COLO829 (cell line): ENCODE measurements at places on chromosomes 1 and 21.

DNA sequence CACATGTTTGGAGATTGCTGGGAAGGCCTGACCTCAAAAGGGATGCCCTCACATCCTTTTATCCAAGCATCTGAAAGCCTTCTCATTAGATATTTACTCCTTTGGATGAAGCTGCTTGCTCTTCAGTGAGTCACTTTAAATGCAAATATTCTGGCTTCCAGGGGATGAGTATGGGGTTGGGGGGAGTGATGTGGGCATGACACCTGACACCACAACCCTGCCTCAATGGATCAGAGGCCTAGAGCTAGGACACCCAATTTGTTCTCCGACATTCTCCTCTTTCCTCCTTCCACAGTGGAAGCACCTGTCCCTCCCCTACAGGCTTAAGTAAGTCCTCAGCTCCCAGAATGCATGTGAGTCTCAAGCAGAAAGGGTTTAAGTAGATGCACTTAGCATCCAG is 238.3 kb downstream of the OMA1 start:
- DNase-seq = no peak

DNA sequence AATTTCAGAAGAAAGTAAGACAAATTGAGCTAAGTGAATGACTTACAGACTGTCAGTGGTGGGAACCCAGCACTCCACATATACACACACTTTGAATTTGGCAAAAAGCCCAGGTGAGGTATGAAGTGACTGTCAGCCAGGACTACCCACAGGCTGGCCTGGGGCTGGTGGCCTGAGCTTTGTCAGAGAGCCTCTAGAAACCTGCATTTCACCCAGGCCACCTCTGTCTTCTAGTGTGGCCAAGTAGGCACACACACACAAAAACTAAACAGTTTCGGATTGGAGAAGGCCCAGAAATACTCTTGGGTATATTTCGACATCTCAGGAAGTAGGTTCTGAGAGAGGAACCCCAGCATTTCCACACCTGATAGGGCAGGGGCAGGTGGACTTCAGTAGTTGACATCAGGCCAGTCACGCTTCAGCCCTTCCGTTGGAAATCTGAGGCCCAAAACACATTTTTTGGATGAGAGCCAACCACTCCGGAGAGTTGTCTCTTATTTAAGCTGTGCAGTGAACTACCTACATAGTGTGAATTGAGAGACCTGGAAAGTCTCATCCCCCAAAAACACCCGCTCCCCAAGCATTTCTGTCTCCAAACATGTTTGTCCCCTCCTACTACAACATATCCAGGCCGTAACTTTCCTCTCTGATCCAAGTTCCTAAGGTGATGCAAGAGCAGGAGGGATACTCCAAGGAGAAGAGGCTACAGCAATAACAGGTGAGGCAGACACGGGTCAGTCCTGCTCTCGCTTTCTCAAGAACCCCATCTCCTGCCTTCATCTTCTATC is 167.2 kb upstream of the PROX1 start:
- no peak for DNase-seq

DNA sequence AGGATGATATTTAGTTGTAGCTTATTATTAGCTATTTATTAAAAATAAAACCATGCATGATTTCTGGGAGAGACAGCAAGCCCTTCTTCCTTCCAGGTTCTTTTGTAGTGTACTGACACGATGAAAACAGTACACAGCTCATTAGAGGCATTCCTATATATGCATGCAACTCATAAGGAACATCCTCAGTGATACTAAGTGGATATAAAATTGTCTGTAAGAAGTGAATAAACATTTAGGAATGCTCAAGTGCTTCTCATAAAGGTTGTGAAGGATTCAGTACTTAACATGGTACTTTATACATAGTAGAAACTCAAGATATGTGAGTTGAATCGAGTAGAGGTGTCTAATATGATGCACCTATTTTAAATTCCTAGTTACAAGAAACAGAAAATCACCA is 287.7 kb downstream of the SDCCAG8 start:
- no peak for DNase-seq

DNA sequence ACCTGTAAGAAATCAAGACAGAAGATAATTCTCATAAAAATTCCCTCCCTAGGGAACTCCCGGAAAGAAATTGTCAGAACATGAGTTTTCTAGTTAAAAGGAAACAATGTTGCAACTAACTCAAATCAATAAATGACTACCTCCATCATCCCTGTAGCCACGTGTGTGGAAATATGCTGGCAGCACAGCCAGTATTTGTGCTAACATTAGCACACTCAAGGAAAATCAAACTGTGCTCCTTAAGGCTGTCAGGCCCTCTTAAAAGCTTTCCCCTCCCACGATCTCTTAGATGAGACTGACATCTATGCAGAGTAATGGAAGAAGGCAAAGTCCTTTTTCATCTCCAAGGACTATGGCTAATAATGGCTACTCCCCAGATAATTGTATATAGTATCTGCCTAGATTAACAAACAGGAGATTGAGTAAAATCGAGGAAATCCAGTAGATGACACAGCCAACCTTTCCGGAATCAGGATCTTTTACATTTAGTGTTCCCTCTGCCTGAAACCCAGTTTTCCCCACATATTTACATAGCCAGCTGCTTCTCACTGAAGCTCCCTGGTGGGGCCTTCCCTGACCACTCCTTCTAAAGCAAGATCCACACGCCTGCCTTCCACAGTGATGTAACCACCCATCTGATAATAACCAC is 50.9 kb upstream of the NR5A2 start:
- no peak for DNase-seq

GRCh38 chr21:34526618-34527290 is 14.7 kb upstream of the KCNE1 start:
- peak; percentile 98 for DNase-seq

DNA sequence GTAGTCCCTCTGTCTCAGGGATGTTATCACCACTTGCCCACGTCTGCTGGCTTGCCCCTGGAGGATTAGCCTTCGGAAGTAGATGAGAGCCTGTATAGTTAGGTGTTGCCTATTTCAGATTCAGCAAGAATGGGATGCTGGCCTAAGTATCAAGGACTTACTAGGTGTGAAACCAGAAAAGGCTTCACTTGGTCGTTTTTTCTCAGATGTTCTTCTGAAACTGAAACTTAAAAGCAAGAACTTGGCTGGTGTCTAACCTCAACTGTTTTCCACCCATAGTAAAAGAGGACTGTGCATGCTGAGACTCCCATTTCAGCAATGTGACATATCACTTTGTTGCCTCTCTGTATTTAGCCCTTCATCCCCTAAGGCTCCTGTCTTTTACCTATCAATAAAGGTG is 67.0 kb upstream of the LRRC53 start:
- DNase-seq = no peak

- no peak for DNase-seq
These were observed 209.8 kb upstream of the GRIK3 start for GRCh38 chr1:37244083-37244480.

GRCh38 chr1:179143322-179143721 is 61.5 kb downstream of the TOR3A start:
- peak; percentile 73 for DNase-seq

DNA sequence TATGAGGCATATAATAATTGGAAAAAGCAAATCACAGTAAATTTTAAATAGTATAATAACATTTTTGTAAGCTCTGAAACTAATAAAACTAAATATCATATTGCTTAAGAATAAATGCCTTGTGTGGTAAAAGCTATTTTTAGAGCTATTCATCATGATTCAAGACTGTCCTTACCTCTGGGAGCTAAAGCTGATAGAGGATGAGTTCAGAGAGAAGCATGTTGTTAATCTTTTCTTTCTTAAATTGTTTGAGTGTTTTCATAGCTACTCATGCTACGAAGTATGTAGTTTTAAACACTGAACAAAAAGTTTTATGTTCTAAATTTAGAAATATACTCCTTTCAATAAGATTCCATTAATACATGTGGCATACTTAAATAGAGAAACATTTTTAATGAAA is 30.5 kb downstream of the IFI16 start:
- peak; percentile 66 for DNase-seq

GRCh38 chr1:156420205-156421061 is 51.4 kb downstream of the RHBG start:
- no peak for DNase-seq

- no peak for DNase-seq
These were observed 29.1 kb upstream of the SOAT1 start for GRCh38 chr1:179264507-179264906.

GRCh38 chr1:12481928-12482327 is 136.1 kb downstream of the DHRS3 start:
- no peak for DNase-seq

- DNase-seq = no peak
These were observed 21.4 kb downstream of the ELF3 start for GRCh38 chr1:202031796-202032195.

DNA sequence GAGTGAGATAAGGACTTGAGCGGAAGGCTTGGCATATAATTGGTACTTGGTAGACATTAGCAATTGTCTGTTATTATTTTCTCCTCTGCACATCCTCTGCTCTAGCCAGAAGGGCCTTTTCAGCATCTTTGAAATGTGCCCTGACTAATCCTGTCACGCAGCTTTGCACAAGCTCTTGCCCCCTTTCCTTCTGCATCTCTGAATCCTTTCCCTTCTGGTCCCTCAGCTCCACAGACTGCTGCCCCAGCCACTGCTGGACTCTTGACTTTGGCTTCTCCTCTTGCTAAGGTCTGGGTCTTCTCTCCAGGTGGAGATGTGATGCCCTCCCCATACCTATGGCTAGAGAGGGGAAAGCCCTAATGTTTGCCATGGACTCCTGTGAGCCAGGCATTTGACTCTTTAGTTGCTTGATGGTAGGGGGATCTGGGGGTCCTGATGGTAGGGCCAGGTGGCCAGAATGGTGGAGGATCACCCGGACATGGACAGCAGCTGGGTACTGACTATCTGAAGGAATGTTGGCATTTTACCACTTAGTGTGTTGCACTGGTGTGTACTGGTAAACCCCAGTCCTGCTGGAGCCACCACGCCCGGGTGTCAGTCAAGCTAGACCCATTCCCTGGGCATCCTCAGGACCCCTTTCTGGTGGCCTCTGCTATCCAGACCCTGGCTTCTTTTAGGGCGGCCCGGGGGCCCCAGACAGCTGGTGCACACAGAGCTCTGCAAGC is 4.4 kb downstream of the HPCA start:
- no peak for DNase-seq

- no peak for DNase-seq
These were observed 45.4 kb upstream of the IGSF21 start for GRCh38 chr1:18062185-18062584.

DNA sequence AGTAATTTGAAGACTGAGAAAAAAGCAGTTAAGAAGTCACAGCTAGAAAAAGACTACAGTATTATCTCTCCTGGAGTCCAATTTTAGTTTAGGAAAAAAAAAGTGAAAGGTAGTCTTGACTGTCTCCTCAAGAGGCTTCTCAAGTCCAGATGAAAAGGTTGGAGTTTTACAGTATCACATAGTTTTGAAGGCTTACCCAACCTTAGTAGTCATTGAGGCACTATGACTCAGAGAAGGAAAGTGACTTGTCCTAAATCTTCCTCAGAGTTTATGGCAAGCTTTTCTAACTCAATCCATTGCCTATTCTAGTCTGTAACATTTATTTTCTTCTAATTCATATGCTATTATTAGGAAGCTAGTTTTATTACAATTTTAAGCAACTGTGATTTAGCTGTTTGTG is 174.9 kb downstream of the DPYD start:
- DNase-seq = no peak

DNA sequence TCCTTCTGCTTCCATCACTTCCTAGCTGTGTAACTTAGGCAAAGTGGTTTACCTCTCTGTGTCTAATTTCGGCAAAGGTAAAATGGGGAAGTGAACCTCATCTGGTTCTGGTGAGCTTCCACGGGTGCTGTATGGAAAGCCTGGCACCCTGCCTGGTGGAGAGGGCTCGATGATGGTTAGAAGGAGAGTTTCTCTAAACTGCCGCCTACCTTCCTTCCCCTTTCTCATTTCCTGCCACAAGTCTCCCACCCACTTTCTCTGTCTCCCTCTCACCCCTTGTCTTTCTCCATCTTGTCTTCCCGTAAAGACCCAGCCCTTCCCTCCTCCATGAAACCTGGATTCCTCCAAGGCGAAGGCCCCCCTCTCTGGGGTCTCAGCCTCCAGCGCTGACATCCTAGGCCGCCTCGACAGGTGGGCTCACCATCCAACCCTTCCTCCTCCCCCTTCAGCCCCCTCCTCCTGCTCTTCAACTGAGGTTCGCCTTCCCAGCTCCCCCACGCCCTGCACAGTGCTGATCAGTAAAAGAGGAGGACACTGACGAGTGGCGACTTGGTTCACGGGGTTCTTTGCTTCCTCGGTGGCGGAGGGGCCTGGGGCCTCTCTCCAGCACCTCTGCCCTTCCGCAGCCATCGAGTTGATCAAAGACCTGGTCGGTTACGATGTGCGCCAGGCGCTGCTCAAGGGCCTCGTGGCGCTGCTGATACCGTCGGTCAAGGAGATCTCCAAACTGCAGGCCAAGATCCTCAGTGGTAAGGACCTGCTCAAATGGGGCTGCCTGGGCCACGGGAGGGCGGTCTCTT is 7.3 kb downstream of the RNU5D-1 start:
- no peak for DNase-seq

DNA sequence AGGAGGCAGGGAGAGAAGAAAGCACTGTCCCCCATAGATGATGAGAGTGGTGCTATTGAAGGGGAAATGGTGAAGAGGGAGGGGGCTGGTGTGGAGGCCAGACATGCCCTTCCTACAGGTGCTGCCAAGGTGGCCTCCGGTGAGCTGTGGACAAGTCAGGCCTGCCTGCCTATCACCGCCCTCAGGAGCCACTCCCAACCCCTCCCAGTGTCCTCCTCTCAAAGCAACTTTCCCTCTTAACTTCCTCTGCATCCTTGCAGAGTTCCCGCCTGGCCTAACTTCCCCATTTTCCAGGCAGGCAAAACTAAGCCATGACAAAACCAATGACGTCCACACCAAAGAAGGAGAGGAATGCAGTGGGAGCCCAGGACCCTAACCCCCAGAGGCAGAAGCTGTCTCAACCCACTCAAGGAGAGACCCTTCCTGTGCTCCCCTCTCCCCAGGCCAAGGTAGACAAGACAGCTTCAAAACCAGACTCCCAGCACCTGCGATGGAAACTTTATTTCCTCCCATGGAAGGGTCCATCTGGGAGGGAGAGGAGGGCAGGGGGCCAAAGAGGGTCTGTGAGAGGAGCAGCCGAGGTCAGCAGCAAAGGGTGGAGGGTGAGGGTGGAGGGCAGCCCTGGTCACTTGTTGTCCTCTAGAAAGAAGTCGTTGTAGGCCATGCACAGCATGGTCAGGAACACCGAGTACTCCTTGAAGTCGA is 1.0 kb upstream of the S100A6 start:
- no peak for DNase-seq

GRCh38 chr1:121595089-121595488 is 410.3 kb downstream of the SRGAP2C start:
- no peak for DNase-seq

GRCh38 chr1:246302711-246303317 is 204.3 kb downstream of the SMYD3 start:
- no peak for DNase-seq
